ENCODE measurements at places on chromosomes 5 and 9.

- H3K27ac ChIP-seq, result no peak overlapping the region
- H3K4me3 ChIP-seq, result no peak overlapping the region
- 0 out of 2 replicates have a peak, but pooled peaks cover 5% of the 10 kb centered on the region for H3K4me1 ChIP-seq
- no peaks in the 10 kb centered on the region for H3K36me3 ChIP-seq
- H3K27me3 ChIP-seq, result no peaks in the 10 kb centered on the region
Measured at GRCh38 chr9:3359048-3359692, 166.6 kb downstream of the RFX3 start.

DNA sequence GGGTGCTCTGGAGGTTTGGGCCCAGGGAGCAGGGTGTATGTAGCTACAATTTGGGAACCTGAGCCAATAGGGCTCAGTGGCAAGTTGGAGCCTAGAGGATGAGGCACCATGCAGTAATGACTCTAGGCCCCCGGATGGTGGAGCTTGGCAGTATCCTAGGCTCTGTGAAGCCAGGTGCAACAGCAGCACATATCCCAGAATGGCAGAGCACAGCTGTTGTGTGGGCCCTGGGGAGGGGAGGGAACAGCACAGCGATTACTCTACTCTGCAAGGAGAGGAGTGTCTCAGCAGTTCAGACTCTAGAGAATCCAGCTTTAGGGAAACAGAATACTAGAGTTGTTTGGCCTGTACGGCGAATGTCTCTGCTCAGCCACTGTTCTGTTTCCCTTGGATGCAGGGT, 56.1 kb downstream of the LRRTM2 start:
- H3K4me3 ChIP-seq, result no peak overlapping the region
- H3K27me3 ChIP-seq, result no peaks in the 10 kb centered on the region
- no peak for DNase-seq
- H3K27ac ChIP-seq, result no peak overlapping the region
- no peaks in the 10 kb centered on the region for H3K4me1 ChIP-seq
- H3K36me3 ChIP-seq, result peaks cover 33% of the 10 kb centered on the region

- peak overlapping the region; percentile 97 for H3K27ac ChIP-seq
- H3K27me3 ChIP-seq, result peaks cover 2% of the 10 kb centered on the region
- no peaks in the 10 kb centered on the region for H3K36me3 ChIP-seq
- H3K4me3 ChIP-seq, result peak overlapping the region; percentile 84
- no peak for DNase-seq
- peaks cover 52% of the 10 kb centered on the region for H3K4me1 ChIP-seq
Measured at GRCh38 chr5:108382784-108383330, 959 bp upstream of the FBXL17 start.

- H3K27me3 ChIP-seq, result 0 out of 3 replicates have a peak, but pooled peaks cover 4% of the 10 kb centered on the region
- H3K27ac ChIP-seq, result no peak overlapping the region
- no peak for DNase-seq
- peaks cover 24% of the 10 kb centered on the region for H3K4me1 ChIP-seq
- no peaks in the 10 kb centered on the region for H3K36me3 ChIP-seq
- H3K4me3 ChIP-seq, result no peak overlapping the region
Measured at GRCh38 chr9:136771907-136772415, 7.6 kb upstream of the LCN15 start.

GRCh38 chr9:600006-600405, 241.5 kb upstream of the DMRT1 start:
- H3K4me1 ChIP-seq, result no peaks in the 10 kb centered on the region
- no peaks in the 10 kb centered on the region for H3K27me3 ChIP-seq
- H3K36me3 ChIP-seq, result no peaks in the 10 kb centered on the region
- DNase-seq, result no peak

- H3K36me3 ChIP-seq, result no peaks in the 10 kb centered on the region
- no peaks in the 10 kb centered on the region for H3K4me1 ChIP-seq
Measured at GRCh38 chr9:20980832-20981455, 50.5 kb downstream of the HACD4 start.

- no peak for DNase-seq
- peak overlapping the region; percentile 92 for H3K27ac ChIP-seq
- peaks cover 81% of the 10 kb centered on the region for H3K4me1 ChIP-seq
- H3K27me3 ChIP-seq, result no peaks in the 10 kb centered on the region
- peaks cover 2% of the 10 kb centered on the region for H3K36me3 ChIP-seq
- peak overlapping the region; percentile 73 for H3K4me3 ChIP-seq
Measured at GRCh38 chr9:19127871-19128500, 694 bp upstream of the PLIN2 start.

- peaks cover 44% of the 10 kb centered on the region for H3K27me3 ChIP-seq
- no peak for DNase-seq
- H3K4me3 ChIP-seq, result no peak overlapping the region
- H3K36me3 ChIP-seq, result no peaks in the 10 kb centered on the region
- no peak overlapping the region for H3K27ac ChIP-seq
Measured at GRCh38 chr9:138043061-138043410, 165.5 kb downstream of the CACNA1B start.

- peak overlapping the region; percentile 80 for H3K27ac ChIP-seq
- no peaks in the 10 kb centered on the region for H3K36me3 ChIP-seq
- peak overlapping the region; percentile 91 for H3K4me3 ChIP-seq
- H3K4me1 ChIP-seq, result peaks cover 68% of the 10 kb centered on the region
- DNase-seq, result no peak
Measured at GRCh38 chr9:128946571-128947276, 679 bp downstream of the DOLK start.

DNA sequence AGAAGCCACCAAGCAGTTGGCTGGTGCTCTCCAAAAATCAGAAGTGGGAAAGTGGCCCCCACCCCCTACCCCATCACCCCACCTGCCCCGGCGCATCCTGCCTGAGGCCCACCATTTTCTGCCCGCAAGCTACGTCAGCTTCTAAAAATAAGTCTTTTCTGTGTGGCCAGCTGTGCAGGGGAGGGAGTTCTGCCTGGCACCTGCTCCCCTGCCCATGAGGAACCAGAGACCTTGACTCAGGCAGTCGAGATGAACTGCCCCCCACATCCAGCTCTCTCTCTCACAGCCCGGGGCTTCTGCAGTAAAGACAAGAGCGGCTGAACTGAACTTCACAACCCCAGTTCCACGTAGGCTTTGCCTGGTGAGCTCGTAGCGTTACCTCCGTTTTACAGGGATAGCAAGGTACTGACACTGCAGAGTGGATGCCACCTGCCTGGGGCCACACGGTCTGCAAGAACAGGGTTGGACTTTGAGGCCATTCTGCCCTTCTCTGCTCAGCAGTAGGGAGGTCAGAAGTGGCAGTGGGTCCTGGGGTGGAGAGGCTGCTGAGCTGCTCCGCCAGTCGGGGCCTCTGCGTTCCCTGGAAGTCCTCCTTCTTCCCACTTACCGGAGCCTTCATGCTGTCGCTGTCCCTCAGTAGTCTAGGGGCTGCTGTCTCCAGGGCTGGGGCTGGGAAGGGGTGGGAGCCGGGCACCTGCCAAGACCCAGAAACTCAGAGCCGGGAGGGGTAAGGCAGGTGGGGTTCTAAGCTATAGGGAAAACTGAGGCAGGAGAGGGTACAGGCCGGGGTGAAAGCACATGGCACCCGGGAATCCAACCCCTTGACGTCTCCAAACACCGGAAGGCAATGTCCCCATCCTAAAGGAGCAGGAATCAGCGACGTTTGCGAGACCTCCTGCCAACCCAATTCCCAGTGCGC, 781 bp downstream of the ST6GALNAC4 start:
- DNase-seq, result no peak
- peak overlapping the region; percentile 71 for H3K4me3 ChIP-seq
- peak overlapping the region; percentile 40 for H3K27ac ChIP-seq

DNA sequence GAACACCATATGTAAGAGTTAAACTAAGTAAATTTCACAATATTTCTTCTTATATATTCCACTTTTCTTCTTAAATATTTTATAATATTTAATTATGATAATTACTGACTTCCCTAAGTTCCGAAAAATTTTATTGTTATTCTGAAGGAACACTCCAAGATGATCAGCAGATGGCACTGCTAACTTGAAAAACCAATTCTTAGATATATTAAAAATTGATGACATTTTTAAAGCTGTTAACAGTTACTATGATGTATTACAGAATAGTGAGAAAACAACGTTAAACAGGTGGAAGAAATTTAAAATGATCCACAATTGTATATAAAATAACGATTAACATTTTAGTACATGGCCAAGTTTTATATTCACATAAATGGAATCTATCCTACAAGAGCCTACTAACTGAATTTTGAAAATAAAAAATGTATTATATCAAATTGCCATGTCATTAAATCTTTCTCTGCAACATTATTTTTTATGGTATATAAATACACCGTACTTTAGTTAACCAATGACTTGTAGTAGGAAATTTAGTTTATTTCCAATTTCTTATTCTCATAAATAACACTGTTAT, 30.1 kb upstream of the MUSK start:
- H3K4me3 ChIP-seq, result no peak overlapping the region
- no peaks in the 10 kb centered on the region for H3K27me3 ChIP-seq
- H3K36me3 ChIP-seq, result no peaks in the 10 kb centered on the region
- H3K27ac ChIP-seq, result no peak overlapping the region
- H3K4me1 ChIP-seq, result no peaks in the 10 kb centered on the region

GRCh38 chr5:169280286-169280685, 20.7 kb downstream of the SLIT3 start:
- no peak for DNase-seq
- H3K27ac ChIP-seq, result no peak overlapping the region
- H3K36me3 ChIP-seq, result no peaks in the 10 kb centered on the region
- H3K27me3 ChIP-seq, result no peaks in the 10 kb centered on the region
- H3K4me1 ChIP-seq, result no peaks in the 10 kb centered on the region

GRCh38 chr5:156376751-156377150, 49.8 kb downstream of the SGCD start:
- no peaks in the 10 kb centered on the region for H3K4me1 ChIP-seq
- H3K27me3 ChIP-seq, result no peaks in the 10 kb centered on the region
- no peak overlapping the region for H3K4me3 ChIP-seq
- no peak overlapping the region for H3K27ac ChIP-seq
- H3K36me3 ChIP-seq, result no peaks in the 10 kb centered on the region
- no peak for DNase-seq

DNA sequence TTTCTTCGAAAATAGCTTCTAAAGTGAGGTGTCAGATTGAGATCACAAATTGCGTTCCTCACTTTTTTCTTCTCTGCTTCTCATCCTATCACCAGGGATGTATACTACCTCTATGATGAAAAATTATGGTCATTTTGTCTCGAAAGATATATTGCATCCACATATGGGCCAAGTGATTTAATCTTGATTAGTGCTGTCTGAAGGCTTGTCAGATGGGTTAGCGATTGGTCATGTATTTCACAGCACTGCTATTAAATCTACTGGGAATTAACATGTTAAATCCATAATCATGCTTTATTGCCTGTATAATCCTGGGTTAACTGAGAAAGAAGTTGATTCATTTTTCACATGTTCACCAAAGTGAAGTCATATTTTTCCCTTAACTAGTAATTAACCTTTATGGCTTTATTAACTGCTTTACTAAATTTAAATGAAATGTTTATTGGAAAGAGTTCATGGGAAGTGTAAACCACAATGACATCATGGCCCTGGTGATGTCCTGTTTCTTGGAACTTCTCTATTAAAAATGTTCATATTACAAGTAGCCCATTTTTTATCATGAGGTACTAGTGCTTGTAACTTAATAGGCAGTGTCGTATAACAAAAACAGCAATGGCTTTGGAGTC, 193.3 kb downstream of the SMC2 start:
- H3K27me3 ChIP-seq, result no peaks in the 10 kb centered on the region
- H3K27ac ChIP-seq, result no peak overlapping the region
- no peaks in the 10 kb centered on the region for H3K36me3 ChIP-seq
- H3K4me3 ChIP-seq, result no peak overlapping the region
- DNase-seq, result no peak
- no peaks in the 10 kb centered on the region for H3K4me1 ChIP-seq

GRCh38 chr5:143428738-143429420, 25.4 kb upstream of the NR3C1 start:
- no peak overlapping the region for H3K4me3 ChIP-seq
- no peak overlapping the region for H3K27ac ChIP-seq
- peaks cover 17% of the 10 kb centered on the region for H3K4me1 ChIP-seq
- no peak for DNase-seq
- H3K27me3 ChIP-seq, result no peaks in the 10 kb centered on the region

DNA sequence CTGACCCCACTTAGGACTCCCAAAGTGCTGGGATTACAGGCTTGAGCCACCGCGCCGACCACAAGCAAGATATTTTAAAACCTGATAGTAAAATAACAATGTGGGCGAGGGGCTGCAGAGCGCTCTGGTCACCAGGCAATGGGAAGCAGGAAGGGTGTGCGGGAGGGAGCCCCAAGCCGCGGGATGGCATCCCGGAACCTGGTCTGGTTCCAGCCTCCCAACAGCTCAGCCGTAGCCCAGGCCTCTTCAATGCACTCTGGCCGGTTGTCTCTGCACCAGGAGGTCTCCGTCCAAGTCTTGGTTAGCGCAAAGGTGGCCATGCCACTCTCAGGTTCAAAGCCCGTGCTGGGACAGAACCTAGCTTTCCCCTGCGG, 694 bp upstream of the UAP1L1 start:
- peaks cover 9% of the 10 kb centered on the region for H3K36me3 ChIP-seq
- H3K27me3 ChIP-seq, result no peaks in the 10 kb centered on the region
- H3K4me3 ChIP-seq, result peak overlapping the region; percentile 85

GRCh38 chr9:133861692-133862091, 123.5 kb upstream of the SARDH start:
- H3K36me3 ChIP-seq, result peaks cover 37% of the 10 kb centered on the region
- no peak overlapping the region for H3K27ac ChIP-seq
- no peak overlapping the region for H3K4me3 ChIP-seq

GRCh38 chr9:137703842-137704508, 85.2 kb downstream of the EHMT1 start:
- no peak for DNase-seq
- no peaks in the 10 kb centered on the region for H3K27me3 ChIP-seq
- H3K4me3 ChIP-seq, result no peak overlapping the region
- H3K27ac ChIP-seq, result no peak overlapping the region

DNA sequence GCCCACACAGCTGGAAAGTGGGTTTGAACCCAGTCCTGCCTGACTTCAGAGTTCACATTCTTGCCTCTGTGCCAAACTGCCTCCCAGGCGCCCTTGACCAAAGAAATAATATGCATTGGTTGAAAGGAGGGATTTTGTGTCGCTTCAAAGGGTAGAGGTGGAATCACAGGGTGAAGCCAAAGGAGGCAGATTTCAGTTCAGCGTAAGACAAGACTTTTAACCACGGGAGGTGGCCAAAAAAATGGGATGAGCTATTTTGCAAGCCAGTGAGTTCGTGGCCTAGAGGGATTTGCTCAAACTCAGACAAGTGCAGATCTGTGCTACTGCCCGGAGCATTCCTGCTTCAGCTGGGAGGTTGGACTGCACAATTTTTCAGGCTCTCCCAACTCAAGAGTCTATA, 57.6 kb upstream of the RANBP3L start:
- H3K36me3 ChIP-seq, result no peaks in the 10 kb centered on the region
- no peaks in the 10 kb centered on the region for H3K27me3 ChIP-seq
- no peak for DNase-seq
- H3K4me1 ChIP-seq, result no peaks in the 10 kb centered on the region
- H3K4me3 ChIP-seq, result no peak overlapping the region

DNA sequence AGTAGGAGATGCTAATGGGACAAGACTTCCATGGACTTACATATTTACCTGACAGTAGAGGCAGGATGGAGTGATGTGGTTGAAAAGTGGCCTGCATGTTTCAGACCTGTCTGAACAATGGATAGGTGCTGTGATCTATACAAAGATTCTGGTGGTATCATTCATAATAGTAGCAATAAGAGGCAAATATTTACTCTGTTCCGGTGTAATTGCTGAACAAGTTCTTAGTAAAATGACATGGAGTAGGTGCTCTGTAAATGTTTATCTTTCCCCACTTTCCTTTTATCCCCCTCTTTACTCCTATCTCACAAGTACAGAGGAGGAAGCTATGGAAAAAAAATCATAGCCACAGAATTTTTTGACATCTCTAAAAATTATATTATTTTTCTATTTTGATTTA, 159.0 kb upstream of the SLC12A2 start:
- H3K27ac ChIP-seq, result no peak overlapping the region
- H3K4me1 ChIP-seq, result no peaks in the 10 kb centered on the region
- no peaks in the 10 kb centered on the region for H3K36me3 ChIP-seq
- H3K4me3 ChIP-seq, result no peak overlapping the region
- DNase-seq, result no peak
- H3K27me3 ChIP-seq, result no peaks in the 10 kb centered on the region
